ENCODE measurements at places on chromosomes 1 and 21.

- no peak for DNase-seq
Measured at GRCh38 chr1:11453742-11454491, 25.0 kb upstream of the DISP3 start.

DNA sequence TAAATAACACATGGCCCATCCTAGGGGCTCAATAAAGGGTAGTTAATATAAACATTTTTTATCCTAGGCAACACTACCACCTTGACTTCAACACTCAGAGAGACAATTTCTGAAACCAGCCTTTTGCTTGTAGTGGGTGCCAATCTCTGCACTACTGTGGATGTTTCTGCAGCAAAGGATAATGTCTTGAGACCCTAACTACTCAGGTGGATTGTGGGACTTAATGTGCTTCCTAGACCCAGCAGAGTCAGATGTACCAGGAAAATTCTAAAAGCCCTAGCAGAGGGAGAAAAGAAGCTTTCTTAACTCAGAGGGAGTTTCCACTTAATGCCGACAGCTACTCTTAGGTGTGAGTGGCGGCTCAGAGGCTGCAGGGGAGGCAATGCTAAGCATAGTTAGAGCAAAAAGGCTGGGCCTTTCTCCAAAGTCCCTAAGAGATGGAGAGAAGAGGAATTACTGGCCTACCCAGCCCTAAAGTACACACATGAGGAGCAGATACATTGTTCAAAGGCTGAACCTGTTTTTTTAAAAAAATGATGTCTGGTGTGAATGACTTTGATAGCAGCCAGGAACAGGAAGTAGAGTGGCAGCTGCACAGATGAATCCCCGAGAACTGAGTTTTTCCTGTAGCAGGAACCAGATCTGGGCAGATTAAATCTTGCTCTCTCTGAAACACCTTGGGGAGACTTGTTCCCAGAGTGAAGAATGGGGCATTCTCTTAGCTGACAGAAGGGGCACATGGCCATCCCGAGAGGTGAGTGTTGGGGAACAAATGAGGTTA, 33.5 kb upstream of the ABCD3 start:
- peak; percentile 2 for DNase-seq

DNA sequence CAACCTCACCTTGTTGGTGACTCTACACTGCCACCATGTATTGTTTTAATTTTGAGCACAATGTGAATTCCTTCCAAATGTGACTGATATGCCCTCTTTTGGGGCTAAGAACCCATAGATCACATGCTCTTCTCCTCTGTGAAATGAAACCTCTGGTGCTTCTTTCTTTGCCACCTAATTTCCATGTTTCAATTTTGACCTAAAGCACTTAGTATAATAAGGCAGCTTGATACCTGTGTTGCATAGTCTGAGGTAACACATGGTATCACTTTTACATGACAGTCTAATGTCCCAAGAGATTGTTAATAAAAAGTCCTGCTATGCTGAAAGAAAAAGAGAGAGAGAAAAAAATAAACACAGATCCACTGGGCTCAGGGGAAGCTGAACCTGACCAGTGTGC, 24.2 kb downstream of the CLEC20A start:
- no peak for DNase-seq

DNA sequence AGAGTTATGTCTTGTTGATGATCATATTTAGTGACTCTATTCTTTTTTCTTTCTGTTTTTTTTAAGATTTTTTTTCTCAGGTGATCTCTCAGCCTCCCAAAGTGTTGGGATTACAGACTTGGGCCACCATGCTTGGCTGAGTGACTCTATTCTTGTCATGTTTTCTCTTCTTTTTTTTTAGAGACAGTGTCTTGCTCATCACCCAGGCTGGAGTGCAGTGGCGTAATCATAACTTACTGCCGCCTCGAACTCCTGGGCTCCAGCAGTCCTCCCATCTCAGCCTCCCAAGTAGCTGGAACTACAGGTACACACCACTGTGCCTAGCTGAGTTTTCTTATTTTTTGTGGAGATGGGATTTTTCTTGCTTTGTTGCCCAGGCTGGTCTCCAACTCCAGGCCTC, 36.9 kb downstream of the ZMYM4 start:
- DNase-seq, result no peak

DNA sequence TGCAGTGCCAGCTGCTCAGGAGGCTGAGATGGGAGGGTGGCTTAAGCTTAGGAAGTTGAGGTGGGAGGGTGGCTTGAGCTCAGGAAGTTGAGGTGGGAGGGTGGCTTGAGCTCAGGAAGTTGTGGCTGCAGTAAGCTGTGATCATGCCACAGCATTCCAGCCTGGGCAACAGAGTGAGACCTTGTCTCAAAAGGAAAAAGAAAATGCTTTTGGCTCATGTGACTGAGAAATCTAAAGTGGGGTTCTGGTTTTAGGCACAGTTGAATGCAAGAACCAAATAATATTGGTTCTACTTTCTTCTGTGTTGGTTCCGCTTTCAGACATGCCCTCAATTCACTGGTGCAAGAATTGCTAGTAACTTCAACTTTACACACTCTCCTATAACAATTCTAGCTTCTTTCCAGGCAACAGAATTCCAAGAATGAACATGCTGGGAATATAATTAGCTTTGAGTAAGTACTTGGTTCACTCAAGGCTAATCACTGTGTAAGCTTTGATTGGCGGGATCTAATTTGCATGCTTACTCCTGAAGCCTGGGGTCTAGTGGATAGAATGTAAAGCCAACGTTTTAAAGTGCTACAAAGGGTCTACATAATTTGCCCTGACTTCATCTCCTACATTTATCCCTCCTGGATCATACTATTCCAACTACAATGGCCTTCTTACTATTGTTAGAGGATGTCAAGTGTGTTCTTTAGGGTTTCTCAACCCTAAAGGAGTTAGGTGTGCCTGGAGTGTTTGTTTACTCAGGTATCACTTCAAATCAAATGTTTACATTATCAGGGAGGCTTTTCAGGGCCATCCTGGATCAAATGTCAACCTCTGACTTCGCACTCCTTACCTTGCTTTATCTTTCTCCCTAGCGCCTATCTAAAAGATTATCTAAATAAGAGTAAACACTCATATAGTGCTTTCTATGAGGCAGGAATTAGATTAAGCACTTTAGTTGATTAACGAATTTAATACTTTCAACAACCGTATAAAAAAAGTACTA, 115.1 kb downstream of the SLC16A1 start:
- DNase-seq, result no peak

DNA sequence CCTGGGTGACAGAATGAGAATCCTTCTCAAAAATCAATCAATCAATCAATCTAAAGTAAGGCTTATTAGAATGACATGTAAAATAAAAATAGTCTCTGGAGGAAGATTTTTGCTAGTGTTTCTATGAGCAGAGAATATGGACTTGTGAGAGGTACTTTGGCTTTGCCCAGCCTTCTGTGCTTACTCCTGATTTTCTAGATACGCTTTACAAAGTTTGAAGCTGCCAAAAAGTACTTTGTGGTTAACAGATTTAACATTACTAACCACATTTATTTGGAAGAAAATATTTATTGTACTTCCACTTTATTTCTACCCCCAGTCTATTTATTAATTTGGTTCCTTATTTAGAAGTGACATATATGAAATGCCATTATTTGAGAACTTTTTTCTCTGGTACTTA, 41.0 kb downstream of the CEP350 start:
- no peak for DNase-seq

GRCh38 chr1:39795651-39796050, 7.0 kb upstream of the BMP8B start:
- no peak for DNase-seq

- no peak for DNase-seq
Measured at GRCh38 chr1:182406012-182406411, 5.5 kb upstream of the TEDDM1 start.

GRCh38 chr1:172616636-172617035, 42.3 kb upstream of the FASLG start:
- no peak for DNase-seq

DNA sequence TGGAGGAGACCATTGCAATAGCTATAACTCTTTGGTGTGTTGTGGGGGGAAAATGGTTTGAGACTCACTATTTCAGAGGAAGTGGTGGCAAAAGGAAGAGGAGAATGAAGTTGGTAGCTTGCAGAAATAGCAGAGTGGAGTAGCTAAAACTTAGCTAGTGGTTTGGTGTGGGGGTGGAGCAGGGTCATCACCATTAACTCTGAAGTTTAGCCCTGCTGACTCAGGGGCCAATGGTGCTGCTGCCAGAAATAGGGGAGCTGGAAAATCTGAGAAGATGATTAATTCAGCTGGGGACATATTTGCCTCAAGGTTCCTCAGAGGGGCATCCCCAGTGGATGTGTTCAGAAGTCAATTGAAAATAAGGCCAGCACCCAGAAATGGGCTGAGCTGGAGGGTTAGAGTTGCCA, 65.4 kb downstream of the RUNX1 start:
- no peak for DNase-seq

DNA sequence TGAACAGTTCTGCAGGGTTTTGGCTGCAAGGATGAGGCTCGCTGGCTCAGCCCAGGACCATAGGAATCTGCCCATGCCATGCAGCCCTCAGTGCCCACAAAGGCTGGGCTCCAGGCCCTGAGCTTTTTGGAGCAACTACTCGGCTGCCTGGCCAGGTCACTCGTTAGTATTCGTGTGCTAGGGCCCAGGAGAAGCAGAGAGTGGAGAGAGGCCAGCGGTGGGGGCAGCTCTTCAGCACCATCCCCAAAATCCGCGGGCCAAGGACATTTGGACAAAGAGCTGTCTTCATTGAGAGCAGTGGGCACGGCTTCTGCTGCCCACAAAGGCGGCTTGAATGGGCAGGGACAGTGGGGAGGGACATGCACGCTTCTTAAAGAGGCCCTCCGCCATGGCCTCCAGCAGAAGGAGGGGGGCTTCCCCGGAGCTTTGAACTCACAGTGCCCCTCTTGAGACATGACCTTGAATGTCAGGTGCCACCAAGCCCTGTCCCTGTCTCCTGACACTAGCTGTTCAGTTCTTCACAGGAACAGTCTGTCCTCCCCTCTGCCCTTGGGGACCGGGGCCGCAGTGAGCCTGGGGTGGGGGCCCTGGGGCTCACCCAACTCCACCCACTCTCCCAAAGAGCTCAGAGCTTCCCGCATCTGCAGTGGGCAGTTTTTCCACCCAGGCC, 106.1 kb upstream of the ARHGEF16 start:
- DNase-seq, result no peak

GRCh38 chr1:64006276-64007051, 197.0 kb upstream of the UBE2U start:
- DNase-seq, result no peak

DNA sequence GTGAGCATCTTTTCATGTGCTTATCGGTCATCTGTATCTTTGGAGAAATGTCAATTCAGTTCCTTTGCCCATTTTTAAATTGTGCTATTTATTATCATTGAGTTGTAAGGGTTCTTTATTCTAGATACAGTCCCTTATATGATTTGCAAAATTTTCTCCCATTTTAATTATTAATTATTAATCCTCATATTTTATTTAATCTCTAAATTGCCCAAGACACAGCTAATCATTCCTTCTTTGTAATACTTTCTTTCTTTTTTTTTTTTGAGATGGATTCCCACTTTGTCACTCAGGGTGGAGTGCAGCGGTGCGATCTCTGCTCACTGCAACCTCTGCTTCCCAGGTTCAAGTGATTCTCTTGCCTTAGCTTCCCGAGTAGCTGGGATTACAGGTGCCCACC, 13.1 kb upstream of the TENT5B start:
- DNase-seq, result no peak

GRCh38 chr1:89527750-89528381, 3.2 kb downstream of the LRRC8B start:
- DNase-seq, result no peak

DNA sequence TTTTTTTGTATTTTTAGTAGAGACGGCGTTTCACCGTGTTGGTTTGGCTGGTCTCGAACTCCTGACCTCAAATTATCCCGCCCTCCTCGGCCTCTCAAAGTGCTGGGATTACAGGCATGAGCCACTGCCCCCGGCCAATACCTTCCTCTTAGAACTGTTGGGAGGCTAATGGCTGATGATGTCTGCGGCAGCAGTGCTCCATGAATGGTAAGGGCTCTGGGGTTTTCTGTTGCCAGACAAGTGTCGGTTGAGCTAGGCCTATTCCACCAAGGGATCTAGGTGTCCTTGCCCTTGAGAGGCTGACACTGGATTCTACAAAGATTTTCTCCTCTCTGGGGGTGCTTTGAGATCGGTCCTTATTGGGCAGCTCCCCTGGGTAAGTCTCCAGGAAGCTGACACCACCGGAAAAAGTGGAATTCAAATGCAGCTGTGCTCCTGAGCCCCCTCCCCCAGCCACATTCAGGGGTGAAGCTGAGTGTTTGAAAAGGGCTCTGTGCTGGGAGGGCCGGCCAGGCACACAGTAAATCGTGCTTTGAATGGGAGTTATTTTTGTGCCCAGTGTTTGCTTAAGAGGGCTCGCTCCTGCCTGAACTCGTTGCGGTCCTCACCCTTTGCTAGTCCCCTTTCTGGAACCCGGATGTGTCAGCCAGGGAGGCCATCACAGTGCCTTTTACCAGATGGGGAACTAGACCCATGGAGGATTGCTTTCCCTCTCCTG, 5.2 kb downstream of the SOX13 start:
- DNase-seq, result no peak

DNA sequence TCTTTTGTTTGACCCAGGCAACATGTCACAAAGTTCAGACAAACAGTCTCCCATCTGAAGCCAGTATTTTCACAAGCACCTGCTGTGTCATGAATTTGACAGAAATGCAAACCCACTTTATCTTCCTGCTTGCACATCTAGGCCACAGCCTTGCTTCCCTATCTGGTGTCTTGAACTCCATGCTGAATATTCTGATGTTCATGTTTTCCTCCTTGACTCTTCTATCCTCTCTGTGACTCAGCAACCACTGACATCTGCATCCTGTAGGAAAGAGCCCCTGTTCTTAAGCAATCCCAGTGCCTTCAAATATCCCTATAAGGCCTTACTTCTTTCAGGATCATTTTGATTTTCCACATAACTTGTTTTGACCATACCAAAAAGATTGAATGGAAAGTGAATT, 6.5 kb downstream of the CD55 start:
- DNase-seq, result no peak

DNA sequence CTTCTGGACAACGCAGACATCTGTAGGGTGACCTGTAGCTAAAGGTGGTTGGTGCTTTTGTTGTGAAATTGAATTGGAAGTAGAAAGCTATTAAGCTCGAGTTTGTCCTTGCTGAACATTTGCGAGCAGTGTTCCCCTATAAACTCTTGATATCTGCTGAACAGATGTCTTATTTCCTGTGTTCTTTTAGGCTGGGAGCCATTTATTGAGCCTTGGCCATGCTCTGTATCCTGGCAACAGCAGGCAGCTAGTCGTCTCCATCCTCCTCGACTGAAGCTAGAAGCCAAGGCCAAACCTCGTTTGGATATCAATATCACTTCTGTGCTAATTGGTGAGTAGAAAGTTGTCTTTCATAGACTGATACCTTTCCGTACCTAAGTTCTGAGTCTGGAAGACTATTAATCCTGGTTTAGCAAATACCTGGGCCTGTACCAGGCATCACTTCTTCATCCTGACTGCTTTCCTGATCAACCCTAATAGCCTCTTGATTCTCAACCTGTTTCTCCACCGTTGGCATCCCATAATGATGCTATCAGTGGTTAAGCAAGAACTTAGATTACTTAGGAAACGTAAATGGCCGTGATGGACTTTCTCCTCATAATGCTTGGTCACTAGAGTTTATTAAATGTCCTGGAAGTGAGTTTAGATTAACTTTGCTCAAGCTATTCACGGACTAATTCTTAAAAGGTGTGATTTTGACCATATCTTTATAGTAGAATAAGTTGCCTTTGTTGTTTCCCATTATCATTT, 103.4 kb downstream of the VPS13D start:
- no peak for DNase-seq

GRCh38 chr1:186578325-186579016, 101.8 kb downstream of the PTGS2 start:
- DNase-seq, result no peak
